GM03348 (cell line): ENCODE measurements at places on chromosomes 2 and 18.

GRCh38 chr2:223943561-223944008 is 1.6 kb downstream of the WDFY1 start:
- peak; percentile 59 for DNase-seq

- no peak for DNase-seq
Observed at GRCh38 chr18:78986018-78986481, 6.4 kb downstream of the SALL3 start.

GRCh38 chr2:231680992-231681852 is 27.1 kb upstream of the PTMA start:
- peak; percentile 98 for DNase-seq

DNA sequence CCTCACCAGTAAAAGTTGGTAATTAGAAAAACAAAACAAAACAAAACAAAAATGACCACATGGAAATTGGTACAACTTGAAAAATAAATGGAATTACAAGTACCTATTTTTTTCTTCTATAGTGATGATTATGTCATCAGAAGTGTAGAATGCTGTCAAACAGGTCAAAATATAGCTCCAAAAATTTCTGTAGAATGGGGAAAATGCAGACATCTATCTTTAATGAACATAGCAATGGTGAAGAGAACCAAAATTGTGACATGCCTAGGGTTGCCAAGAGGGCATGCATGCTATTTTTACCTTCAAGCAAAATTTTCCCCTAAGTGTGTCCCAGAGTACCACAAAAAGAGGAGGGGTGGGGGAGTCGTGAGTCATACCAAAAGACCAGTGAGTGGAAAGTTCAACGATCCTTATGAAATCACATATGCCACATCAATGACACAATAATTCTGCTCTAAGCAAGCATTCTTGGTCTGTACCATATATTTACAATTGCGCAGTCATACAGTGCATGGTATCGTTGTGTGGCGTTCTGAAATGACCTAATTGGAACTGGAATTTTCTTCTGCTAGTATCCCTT is 1436.4 kb downstream of the SUCLG1 start:
- DNase-seq: no peak

DNA sequence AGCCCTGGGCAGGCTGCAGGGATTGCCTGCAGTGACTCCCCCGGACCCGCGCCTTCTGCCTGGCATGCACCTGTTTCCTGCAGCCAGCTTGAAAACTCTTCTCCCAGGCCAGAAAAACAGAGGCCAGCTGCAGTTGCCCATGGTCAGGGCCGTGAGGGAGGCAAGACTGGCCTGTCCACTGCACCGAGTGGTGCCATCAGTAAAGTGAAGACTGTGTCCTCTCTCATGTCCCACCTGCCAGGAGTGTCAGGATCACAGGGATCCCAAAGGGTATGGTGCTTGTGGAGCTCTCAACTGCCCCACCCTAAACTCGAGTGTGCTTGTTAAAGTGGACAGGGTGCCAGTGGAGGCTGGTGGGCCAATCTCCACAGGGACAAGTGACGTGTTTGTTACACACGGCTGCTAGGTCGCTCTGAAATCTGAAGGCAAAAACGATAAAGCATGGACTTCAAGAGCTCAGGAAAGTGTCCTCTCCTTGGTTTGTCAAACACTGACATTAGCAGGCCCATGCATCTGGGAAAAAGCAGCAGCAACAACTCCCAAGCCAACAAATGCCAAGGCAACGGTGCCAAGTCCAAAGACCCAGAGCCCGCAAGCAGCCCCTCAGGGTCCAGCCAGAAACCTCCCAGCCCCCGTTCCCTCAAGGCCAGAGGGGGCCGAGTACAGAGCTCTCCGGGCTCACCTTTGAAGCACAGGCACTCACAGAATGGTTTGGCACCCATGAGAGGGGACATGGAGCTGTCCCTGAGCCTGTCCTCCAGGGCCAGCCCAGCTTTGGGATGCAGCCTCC is 213.2 kb downstream of the HDAC4 start:
- DNase-seq: no peak
